ENCODE measurements at places on chromosomes 3 and 15.
A peak's percentile ranks its signal among the peaks of the same experiment; 100 is the strongest.

- no peak for DNase-seq
These were observed 402.1 kb downstream of the PDCD6IP start for GRCh38 chr3:34200576-34200975.

DNA sequence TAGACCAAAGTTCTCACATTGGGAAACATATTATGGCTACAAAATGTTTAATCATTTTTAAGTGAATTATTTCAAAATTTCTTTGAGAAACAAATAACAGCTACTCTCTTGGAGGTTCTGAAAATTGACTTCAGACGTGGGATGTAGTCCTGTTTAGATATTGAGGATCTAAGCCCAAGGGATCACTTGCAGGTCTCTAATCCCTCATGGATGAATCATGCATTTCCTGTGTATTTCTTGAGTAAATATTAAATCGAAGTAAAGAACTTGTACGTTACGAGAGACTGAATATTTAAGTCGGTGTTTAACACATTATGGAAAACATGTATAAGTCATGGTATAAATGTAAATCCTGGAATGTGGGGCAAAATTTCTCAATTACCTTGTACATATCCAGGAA, 119.8 kb downstream of the EPHA3 start:
- DNase-seq, result no peak

DNA sequence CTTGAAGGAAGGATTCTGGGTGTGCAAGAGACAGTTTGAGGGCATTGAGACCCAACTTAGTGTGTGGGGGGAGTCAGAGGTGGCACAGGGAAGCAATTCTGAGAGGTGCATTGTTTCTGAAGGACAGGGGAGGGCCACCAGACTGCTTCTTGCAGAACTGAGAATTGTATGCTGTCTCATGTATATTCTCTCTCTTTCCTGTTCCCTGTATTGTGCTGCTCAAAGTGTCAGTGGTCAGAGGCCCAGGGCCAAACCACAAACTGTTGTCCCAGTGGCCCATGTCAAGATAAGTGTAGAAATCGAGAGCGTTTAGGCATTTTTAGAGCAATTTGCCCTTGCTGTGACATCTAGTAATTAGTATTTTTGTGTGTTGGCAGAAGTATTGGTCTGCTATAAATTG, 567.1 kb downstream of the EDEM1 start:
- no peak for DNase-seq

GRCh38 chr3:54783611-54784010, 144.2 kb downstream of the LRTM1 start:
- DNase-seq, result no peak

GRCh38 chr3:14366915-14367823, 35.2 kb upstream of the SLC6A6 start:
- no peak for DNase-seq

GRCh38 chr15:96052572-96053030, 277.9 kb upstream of the NR2F2 start:
- DNase-seq, result peak; percentile 2

- no peak for DNase-seq
These were observed 65.0 kb downstream of the EXOG start for GRCh38 chr3:38560996-38561717.

DNA sequence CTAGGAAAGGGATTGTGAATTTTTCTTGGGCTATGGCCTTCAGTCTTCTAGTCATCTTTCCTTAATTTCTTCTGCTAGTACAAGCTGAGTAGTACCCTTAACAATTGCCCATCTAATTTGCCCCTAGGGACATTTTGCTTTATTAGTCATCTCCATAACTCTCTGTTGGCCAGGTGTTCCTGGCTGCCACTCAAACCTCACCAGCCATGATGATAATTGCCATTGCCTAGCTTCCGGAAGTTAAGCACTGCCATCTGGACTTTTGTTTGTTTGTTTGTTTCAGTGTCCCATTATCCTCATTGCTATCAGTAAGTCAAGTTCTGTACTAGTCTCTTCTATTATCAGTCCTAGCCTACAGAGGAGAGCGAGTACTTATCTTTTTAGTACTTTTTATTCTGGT, 36.6 kb upstream of the UBL7 start:
- no peak for DNase-seq

DNA sequence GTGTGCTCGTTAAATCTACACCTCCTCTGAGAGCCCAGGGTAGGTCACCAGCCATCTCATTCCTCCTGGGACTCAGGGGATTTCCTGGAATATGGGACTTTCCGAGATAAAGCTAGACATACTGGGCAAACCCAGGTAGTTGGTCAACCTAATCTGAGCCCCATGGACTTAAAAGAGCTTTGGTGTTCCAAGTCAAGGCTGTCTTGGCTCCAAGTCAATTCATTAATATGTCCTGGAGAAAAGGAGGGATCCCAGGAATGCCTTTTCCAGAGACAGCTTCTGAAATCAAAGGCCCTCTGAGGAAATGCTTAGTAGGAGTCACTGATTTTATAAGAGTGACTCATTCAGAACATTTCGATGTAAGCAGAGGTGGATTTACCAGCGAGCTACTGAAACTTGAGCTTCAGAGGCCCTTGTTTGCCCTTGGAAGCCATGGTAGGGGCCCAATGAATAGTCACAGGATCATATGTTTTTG, 137.3 kb upstream of the UBE2E1 start:
- DNase-seq, result no peak

DNA sequence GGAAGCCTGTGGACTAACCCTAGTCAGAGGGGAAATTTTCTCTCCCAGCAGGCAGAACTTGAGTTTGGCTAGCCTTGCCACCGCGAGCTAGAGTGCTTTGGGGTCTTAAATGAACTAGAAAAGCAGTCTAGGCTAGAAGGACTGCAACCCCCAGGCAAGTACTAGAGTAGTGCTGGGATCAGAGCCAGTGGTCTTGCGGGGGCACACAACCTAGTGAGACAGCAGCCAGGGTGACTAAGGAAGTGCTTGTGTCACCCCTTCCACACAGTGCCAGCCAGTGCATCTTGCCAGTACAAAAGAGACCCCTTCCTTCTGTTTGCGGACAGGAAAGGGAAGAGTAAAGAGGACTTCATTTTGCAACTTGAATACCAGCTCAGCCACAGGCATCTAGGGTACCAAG, 59.0 kb downstream of the GOLM2 start:
- DNase-seq, result no peak

DNA sequence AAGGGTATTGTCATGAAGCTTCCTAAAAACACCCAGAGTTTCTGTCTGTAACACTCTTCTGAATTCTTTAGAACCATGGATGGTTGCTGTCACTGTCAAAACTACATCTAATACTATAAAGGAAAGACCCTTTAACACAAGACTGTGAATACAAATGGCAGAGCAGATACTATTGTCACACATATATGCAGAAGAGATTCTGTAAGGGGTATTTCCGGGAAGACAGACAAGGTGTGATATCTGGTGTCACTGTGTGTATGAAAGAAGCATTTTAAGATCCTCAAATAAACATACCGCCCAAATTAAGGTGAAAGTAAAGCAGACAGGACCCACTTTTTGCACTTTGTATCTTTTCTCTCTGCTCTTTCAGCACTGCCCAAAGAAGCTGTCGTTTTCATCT, 306.4 kb downstream of the RORA start:
- no peak for DNase-seq

DNA sequence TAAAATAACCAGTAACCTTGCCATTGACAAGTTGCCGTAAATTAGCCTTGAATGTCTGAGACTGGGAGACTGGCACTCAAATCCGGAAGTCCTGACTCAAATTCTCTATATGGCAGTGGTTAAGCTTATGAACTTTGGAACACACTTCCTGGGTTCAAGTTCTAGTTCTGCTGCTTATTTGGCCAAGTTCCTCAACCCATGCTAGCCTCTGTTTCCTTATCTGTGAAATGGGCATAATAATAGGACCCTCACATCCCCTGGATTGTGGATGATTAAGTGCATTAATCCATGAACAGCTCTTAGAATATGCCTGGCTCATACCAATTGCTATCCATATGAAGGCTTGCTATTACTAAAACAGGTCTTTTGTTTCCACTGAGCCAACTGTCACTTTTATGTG, 311.5 kb downstream of the EDEM1 start:
- DNase-seq, result no peak

DNA sequence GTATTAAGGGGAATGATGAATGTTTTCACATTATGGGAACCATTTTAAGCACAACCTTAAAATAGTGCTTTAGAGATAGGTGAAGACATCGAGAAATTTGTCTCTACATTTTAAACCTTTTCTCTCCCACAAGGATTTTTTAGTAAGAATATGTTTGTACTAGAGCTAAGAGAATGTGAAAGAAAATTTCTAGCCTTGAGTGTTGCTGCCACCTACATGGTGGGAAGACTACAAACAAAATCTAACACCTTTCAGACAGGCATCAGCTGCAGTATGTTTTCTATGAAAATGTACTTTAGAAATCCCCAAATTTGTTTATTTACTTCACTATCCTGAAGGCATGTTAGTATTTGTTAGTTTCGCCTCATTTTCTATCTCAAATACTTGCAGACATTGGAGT, 247.4 kb downstream of the WDR72 start:
- no peak for DNase-seq

GRCh38 chr3:125055331-125055912, 375 bp downstream of the HEG1 start:
- peak; percentile 23 for DNase-seq

- no peak for DNase-seq
These were observed 82.1 kb downstream of the DLG1 start for GRCh38 chr3:197216169-197216860.

GRCh38 chr3:72129501-72130094, 344.6 kb upstream of the PROK2 start:
- no peak for DNase-seq

- DNase-seq, result no peak
These were observed 46.8 kb upstream of the TBC1D23 start for GRCh38 chr3:100213891-100214573.

GRCh38 chr15:85499371-85499887, 119.0 kb downstream of the AKAP13 start:
- DNase-seq, result no peak

DNA sequence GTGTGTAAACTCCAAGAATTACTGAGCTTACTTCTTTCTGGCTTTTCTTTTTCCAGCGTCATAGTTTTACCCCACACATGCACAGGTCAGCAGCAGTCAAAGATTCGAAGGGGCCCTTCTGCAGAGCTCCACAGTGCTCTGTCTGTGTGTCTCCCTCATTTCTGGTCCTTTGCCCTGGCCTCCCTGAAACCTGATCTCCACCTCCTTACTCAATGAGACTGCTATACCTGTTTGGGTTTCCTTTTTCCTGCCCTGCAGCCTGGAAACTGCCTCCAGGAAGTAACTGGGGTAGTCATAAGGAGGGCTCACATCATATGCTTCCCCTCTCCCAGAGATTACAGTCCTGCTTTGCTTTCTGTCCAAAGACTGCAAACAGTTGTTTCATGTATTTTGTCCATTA, 82.8 kb upstream of the TNIK start:
- DNase-seq, result no peak

- DNase-seq, result no peak
These were observed 26.7 kb downstream of the CYP8B1 start for GRCh38 chr3:42849017-42849416.

GRCh38 chr15:85542895-85543331, 162.5 kb downstream of the AKAP13 start:
- no peak for DNase-seq
